ENCODE measurements at places on chromosomes 13 and 19.

DNA sequence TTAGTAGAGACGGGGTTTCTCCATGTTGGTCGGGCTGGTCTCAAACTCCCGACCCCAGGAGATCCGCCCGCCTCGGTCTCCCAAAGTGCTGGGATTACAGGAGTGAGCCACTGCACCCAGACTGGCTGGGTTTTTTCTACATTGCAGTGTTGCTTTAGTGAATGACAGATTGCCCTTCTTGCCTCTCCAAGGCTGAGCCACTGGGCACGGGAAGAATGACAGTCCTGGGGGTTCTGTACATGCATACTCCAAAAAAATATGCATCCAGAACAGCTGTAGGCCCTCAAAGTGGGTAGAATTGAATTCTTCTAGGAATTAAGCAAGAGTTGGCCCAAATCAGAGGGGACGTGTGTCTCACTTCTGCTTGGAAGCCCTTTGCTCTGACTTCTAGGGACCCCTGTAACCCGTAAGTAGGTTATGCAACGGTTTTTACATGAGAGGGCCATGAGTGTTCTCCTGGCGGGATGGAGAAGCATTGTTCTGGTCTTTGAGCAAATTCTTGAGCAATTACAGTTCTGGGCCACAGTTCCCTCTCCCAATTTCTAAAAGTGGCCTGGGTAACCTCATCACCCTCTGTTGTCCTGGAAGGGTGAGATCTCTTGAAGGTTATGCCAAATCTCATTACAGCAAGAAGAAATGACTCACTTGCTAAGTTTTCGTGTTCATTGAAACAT is 3.6 kb downstream of the ACTN4 start:
- no peak for DNase-seq

- DNase-seq, result no peak
Observed at GRCh38 chr13:94342436-94343242, 136.8 kb downstream of the DCT start.

- no peak for DNase-seq
Observed at GRCh38 chr13:99845161-99845874, 126.2 kb downstream of the ZIC5 start.

- DNase-seq, result no peak
Observed at GRCh38 chr19:34961775-34962686, 2.0 kb downstream of the ZNF792 start.

- DNase-seq, result no peak
Observed at GRCh38 chr19:52749780-52750179, 14.9 kb upstream of the ZNF611 start.

All from frontal cortex (tissue), 4 donors.